Lung microvascular endothelial cell (primary cell): ENCODE measurements at places on chromosomes 6 and 20. TPM values are rescaled to one million over a fixed set of nuclear protein-coding genes. Genes with fewer than 3 reads are reported as not detected.

Gene EBF4
- total RNA-seq: 0.87 and 3.8 TPM in 2 replicates

GRCh38 chr6:2909718-2910117, 6.6 kb upstream of the SERPINB9 start:
- DNase-seq: peak; percentile 25

Gene MRAP2
- 1.3 and 1.8 TPM in 2 replicates for total RNA-seq

Gene SLC13A3
- under 0.01 TPM in 1 of 2 replicates, not detected in the other for total RNA-seq

Gene TRIM10
- under 0.01 TPM in 1 of 2 replicates, not detected in the other for total RNA-seq

Gene PCSK2
- not detected in 2 replicates for total RNA-seq

DNA sequence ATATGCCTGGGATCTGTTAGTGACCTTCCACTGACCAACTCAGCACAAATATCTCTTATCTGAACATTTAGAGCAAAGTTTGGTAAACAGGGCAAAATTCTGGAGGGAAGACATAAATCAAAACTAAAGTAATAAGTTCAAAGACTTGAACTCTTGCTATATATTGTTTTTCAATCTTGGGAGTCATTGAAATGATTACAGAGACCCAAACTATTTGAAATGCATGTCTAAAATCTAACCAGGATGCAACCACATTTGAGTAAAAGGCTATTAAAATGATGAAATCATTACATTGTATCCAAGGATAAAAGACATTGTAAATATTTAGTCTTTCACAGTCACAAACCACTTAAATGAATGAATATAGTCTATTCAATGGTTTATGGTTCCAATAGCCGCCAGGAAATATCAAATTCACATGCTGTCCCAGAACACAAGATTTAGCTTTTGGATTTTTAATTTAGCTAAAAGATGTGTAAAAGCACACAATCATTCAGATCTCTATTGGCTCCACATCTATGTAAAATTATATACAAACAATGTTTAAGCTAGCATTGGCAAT, 256.6 kb upstream of the EPHA7 start:
- DNase-seq: no peak

Gene CGAS
- total RNA-seq: 0.60 and 1.5 TPM in 2 replicates

Gene AVP
- total RNA-seq: not detected in 2 replicates

DNA sequence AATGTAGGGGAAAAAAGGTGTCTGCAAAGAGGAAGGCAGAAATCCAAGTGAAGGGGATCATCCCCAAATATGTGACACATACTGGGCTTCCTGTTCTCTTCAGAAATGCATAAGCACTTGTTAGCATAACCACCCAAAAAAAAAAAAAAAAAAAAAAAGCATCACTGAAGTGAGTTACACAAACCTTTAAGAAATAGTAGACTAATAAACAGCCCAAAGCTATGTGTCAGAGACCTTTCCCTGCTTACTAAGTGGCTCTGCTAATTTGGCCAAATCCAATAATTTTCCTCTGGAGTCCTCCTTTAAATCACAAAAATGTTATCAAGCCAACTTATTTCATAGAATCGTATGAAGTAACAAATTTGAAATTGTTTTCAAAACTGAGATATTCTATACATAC, 7.5 kb upstream of the DST start:
- no peak for DNase-seq

GRCh38 chr20:61426352-61426751, 174.3 kb downstream of the CDH4 start:
- no peak for DNase-seq

DNA sequence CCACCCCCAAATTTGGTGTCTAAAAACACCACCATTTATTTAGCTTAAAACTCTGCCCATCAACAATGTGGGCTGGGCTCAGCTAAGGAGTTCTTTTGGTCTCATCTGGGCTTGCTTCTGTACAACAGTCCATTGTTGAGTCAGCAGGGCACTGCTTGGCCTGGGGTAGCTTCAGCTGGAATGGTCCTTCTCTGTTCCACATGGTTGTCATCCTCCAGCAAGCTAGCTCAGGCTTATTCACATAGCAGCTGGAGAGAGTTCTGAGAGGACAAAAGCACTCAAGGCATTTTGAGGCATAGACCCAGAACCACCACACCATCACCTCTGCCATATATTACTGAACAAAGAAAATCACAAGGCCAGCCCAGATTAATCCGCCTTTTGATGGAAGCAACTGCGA, 95.6 kb upstream of the ISM1 start:
- DNase-seq: no peak
